ENCODE measurements at places on chromosomes 6 and 20.

DNA sequence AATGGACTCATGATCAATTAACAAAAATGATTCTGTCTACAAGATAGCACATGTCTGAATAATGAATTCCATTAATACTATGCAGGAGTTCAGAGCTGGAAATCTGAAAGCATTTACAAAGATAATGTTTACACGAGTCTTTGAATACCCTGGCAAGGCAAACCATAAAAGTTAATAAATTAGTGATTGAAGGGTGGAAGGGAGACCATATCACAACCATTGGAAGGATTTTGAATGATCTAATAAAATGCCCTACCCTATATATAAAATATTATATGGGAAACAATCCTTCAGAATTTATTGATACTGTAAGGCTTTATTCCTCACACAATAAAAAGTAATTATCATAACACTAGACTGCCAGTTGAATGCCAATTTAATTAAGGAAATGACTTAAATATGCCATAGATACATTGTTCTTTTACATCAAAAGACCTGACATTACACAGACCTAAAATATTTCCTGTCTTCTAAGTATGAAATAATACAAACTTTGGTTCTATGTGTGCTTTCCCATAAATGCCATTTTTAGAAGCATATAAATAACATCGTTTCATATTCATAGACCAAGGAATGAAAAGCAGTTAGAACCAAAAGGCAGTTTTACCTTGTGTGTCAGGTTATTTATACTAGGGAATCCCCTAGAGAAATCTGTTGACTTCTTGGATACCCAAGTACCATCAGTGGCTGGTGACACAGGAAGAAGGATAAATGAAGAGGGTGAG, 249.2 kb upstream of the MARCKS start:
- no peak for DNase-seq

GRCh38 chr6:138570725-138571029, 71.4 kb upstream of the NHSL1 start:
- DNase-seq: no peak

DNA sequence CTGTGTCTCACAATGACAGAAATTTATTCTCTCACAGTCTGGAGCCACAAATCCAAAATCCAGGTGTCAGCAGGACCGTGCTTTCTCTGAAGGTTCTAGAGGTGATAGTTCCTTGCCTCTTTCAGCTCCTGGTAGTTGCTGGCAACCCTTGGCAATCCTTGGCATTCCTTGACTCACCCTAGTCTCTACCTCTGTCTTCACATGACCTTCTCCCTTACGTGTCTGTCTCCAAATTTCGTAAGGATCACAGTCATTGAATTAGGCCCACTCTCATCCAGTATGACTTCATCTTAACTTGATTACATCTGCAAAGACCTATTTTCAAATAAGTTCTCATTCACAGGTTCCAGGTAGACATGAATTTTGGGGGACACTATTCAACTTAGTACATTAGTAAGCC, 143.1 kb downstream of the CEP57L1 start:
- no peak for DNase-seq

- DNase-seq: no peak
These were observed 64.2 kb downstream of the EDN3 start for GRCh38 chr20:59364611-59365010.

DNA sequence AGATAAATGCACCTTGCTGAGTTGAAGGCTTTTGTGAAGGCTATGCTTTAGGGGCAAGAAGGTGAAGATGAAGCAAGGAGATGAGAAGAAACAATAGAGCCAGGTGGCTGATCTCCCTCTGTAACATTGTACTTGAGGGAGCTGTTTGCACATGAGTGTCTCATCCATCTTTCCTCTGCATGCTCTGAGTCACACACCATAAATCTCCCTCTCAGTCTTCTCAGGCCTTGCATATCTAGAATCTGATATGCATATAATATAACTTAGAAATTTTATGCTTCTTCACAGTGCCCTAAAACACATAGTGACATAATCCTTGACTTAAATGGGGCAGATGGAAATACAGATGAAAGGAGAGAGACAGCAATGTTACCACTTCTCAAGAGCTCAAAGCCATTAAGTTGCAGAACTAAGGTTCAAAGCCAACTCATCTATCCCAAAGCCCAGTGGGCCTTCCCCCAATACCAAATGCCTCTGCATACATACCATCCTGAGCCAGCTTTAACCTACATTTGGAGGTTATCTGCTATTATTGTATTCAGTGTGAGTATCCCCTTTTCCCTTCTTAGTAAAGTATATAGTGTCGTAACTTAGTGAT, 62.4 kb upstream of the STXBP5 start:
- no peak for DNase-seq

DNA sequence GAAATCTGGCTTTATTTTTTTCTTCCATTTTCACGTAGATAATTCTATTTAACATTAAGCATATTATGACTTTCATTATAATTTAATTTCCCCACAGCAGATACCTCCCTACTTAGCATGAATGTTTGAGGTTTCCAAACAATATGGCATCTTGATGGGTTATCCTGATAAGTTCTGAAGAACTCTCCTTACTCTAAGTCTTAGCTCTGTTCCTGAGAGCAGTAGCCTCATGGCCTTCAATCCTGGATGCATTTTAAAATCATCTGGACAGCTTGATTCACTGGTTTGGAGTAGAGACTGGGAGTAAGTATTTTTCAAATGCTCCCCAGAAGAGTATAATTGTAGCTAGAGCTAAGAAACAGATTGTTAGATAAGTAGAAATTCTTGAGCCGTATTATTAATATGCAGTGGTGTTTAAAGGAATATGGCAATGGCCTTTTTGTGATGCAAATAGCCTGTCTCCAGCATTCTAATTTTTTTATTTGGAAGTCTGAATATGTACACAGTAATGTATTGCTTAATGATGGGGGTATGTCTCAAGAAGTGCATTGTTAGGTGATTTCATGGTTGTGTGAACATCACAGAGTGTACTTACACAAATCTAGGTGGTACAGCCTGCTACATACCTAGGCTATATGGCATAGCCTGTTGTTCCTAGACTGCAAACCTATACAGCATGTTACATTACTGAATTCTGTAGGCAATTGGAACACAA, 110.5 kb upstream of the EEF1E1 start:
- no peak for DNase-seq

- DNase-seq: no peak
These were observed 167.5 kb downstream of the SOD2 start for GRCh38 chr6:159525445-159526025.

- DNase-seq: no peak
These were observed 56.1 kb downstream of the FIG4 start for GRCh38 chr6:109747221-109747620.

DNA sequence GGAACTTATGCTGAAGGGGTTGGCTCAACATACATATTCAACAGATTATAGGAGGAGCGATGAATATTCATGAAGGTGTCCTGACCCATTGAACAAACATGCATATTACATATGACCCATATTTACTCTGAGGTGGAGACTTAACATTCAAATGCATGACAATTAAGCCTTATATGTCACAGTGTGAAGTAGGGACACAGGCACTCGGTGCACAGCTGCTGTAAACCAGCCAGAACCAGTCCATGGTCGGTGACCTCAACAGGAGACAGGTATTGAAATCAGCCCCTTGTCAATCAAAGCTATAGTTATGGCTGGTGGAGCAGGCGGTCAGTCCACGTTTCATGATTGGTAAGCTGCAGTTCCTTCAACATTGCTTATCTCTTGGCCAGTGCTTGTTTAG, 347.3 kb downstream of the THBS2 start:
- DNase-seq: no peak

- no peak for DNase-seq
These were observed 91.2 kb downstream of the DNAH8 start for GRCh38 chr6:38806271-38806670.

DNA sequence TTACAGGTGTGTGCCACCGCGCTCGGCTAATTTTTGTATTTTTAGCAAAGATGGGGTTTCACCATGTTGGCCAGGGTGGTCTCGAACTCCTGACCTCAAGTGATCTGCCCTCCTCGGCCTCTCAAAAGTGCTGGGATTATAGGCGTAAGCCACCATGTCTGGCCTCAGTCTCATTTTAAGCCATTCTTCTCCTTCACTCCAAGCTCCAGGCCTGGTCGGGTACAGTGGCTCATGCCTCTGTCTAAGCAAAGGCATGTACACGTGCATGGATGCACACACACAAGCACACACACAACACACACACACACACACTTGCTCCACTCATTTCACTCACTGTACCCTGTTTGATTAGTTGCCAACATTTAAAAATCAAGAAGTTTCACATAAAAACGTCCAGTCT, 7.7 kb upstream of the PARD6B start:
- DNase-seq: no peak

- no peak for DNase-seq
These were observed 731 bp upstream of the RBL1 start for GRCh38 chr20:37096415-37097041.

DNA sequence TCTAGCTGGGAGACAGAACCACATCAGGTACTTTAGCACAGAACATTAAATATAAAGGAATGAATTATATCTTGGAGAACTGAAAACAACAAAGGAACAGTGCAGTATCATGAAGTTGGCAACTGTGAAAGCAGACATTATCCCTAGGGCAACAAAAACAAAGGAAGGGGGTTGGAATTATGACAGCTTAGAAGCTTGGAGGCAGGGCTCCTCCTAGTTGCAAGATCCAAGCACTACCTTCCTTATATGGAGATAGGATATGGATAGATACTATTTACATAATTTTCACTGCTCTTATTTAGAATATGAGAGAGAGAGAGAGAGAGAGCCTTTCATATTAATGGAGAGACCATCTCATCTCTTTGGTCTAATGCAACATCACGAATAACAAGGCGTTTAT, 27.0 kb downstream of the TMEM14A start:
- DNase-seq: no peak
